Activated B cell treated with CpG ODN at 0.5 μM for 24 hours (primary cell): ENCODE measurements at places on chromosomes 3 and 15.

- no peak for DNase-seq
Observed at GRCh38 chr15:92810418-92811138, 89.5 kb upstream of the CHD2 start.

GRCh38 chr3:113269661-113270060, 58.3 kb downstream of the BOC start:
- DNase-seq, result no peak

- DNase-seq, result no peak
Observed at GRCh38 chr15:76929011-76929760, 2.4 kb upstream of the RCN2 start.

DNA sequence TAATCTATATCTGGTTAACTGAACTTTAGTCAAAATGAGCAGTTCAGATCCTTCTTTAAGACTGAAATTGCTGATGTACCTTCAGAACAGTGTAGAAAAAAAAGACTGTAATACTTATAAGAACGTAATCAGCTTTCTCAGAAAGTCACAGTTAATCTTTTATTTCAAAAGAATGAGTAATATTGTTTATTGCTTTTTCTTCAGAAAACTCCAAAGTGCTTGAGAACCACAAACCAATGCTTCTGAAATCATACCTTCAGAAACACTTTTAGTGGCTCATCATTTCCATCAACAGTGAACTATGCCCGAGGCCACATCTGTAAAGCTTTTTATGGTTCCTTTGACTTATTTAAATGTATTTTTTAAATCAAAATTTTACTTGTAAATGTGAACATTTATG, 33.3 kb upstream of the CLASP2 start:
- DNase-seq, result no peak

- no peak for DNase-seq
Observed at GRCh38 chr3:106204160-106204868, 335.5 kb upstream of the CBLB start.

DNA sequence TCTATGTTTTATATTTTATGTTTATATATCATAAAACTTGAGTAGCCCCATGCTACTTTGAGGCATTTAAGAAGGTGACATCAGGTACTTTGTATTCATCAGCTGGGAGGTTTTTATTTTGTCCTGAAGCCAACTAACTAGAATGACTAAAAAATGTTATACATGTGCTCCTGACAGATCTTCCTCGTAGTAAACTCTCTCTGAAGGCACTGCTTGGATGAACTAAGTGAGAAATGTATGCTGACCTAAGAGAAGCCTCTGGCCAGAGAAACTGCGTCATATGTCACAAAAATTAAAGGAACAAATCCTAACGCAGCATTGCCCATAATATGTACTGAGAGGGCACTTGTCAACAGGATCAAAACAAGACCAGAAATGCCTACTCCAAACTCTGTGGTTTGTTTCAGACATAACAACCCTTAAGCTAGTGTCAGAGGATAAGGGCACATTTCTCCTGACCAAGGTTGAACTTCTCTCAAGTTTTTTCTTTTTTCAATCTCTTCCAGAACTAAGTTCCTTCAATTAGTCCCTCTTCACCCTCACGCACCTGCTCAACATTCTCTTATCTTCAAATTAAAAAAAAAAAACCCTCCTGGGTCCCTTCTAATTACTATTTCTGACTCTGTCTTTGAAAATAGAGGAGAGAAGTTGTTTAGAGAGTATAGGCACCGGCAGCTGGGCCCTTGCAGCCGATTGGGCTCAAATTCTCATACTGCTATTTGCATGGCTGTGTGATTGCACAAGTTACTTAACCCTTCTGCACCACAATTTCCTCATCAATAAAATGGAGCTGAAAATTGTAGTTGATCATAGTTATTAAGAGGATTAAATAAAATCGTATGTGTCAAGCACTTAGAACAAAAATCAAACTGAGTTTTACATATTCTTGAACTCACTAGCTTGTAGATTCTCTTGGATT, 159.0 kb downstream of the FRMD5 start:
- DNase-seq, result no peak

DNA sequence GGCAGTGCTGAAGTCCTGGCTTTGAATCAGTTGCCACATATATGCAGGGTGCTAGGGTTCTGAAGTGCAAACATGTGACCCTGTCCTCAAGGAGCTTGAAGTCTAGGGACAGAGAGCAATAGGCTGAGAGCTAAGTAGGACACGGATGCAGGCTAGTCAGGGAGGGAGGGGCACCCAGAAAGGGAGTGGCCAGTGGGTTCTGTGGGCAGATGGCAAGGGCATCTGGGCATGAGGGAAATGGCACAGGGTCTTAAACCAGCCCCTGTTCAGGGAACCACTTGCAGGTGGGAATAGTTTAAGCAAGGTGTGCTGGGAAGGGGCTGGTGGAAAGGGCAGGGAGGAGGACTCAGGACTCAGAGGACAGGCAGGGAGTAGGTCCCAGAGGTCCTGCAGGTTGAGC, 46.4 kb upstream of the EPHB1 start:
- DNase-seq, result no peak

- no peak for DNase-seq
Observed at GRCh38 chr3:37064747-37065146, 71.4 kb downstream of the MLH1 start.

DNA sequence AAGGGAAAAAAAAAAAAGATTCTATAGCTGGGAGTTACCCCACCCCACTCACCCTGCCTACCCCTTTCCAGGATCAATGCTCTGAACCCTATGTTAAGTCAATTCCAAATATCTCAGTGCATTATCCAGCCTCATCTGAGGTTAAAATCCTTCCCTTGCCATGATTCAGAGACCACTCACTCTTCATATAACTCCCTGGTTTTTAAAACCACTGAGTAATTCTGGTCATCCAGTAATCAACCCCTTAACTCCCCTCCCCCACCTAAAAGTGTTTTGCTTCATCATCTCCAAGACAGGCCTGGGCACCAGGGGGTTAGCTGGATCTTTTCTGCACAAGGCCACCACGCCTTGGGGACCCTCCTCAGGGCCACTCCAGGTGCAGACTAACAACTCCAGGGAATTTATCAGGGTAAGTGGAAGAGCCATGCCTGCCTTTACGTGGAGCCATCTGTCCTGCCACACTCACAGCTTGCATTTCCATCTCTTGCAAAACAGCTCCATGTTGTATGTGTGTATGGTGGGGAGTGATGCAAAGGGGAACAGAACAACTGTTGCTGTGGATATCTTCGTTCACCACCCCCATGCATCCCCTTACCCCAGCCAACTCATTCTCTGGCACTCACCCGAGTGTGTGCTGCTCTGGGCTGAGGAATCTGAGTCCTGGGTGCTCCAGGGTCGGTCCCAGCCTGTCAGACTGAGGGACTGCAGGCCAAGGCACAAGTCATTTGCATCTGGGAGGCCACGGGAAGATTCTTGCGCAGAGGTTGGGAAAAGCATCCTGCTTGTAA, 30.7 kb upstream of the RPS17 start:
- no peak for DNase-seq

DNA sequence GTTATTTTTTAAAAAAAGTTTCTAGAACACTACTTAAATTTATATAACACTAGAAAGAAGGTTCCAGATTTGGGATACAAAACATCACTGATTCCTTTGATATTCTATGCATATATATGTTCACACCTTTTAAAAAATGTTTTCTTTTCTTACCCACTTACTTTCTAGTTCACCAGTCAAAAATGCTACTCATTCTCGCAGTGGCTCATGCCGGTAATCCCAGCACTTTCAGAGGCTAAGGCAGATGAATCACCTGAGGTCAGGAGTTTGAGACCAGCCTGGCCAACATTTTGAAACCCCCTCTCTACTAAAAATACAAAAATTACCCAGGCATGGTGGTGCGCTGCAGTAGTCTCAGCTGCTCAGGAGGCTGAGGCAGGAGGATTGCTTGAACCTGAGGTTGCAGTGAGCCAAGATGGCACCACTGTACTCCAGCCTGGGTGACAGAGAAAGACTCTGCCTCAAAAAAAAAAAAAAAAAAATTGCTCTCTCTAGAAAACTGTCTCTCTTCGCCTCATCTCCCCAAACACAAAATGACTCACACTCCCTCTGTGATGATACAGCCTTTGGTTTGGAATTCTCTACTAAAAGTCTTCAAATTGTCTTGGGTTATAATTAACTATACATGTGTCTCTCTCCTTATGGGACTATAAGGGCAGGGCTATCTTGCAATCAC, 52.6 kb upstream of the TGFBR2 start:
- DNase-seq, result no peak

GRCh38 chr3:158747417-158747816, 15.2 kb upstream of the RARRES1 start:
- DNase-seq, result no peak

DNA sequence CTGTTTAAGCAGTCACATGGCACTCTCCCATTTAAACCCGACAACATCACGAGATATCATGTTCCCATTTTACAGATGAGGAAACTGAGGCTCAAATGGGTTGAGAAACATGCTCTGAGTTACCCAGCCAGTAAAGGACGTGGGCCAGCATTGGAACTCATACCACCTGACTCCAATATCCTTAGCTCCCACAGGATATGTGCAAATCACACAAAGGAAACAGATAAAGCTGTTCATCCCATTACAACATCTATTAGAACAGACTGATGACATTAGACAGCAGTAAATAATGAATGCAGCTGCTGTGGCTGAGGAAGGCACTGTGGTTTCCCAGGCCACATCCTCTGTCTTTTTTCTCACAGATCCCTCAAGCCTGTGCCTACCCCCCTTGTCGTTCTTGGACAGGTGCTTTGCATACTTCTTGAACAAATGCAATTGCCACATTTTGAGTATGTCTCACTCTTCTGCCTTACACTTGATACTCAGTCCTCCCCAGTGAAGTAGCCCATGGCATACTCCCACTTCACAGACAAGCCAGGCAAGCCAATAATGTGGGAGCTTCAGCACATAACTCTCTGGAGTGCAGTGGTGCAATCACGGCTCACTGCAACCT, 17.7 kb downstream of the FRMD4B start:
- no peak for DNase-seq

GRCh38 chr15:66423149-66423548, 36.4 kb downstream of the MAP2K1 start:
- no peak for DNase-seq

DNA sequence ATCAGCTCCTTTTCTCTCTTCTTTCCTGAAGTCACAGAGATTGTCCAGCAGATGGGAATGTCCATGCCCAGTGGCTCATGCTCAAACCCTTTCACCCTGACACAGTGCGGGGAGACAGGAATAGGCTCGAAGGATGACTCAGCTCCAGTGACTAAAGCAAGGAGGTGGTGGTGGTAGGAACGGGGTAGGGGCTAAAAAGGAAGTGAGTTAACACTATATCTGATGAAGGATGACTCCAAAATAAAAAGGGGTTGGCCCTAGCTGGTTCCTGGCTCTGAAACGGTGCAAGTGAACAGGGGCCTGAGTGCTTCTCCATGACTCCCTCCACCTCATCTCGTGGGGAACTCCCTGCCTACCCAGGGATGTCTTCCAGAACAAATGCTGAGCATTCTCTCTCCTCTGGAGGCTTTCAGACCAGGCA, 167.4 kb upstream of the LPP start:
- no peak for DNase-seq

DNA sequence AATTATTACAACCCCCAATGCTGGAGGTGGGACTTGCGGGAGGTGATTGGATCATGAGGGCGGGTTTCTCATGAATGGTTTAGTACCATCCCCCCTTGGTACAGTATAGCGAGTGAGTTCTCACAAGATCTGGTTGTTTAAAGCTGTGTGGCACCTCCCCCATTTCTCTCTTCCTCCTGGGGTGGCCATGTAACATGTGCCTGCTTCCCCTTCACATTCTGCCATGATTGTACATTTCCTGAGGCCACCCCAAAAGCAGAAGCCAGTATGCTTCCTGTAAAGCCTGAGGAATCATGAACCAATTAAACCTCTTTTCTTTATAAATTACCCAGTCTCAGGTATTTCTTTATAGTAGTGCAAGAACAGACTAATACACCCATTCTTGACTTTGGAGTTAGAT, 20.3 kb upstream of the PROK2 start:
- DNase-seq, result no peak

DNA sequence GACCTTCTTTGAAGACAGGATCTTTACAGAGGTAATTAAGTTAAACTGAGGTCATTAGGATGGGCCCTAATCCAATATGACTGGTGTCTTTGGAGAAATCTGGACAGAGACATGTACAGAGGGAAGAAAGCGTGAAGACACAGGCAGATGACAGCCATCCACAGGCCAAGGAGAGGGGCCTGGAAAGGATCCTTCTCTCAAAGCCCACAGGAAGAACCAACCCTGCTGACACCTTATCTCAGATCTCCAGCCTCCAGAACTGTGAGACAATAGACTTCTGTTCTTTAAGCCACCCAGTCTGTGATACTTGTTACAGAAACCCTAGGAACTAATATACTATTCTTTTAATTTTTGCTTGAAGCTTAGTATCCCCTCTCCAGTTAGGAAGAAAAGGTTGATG, 74.2 kb downstream of the WDR76 start:
- no peak for DNase-seq

DNA sequence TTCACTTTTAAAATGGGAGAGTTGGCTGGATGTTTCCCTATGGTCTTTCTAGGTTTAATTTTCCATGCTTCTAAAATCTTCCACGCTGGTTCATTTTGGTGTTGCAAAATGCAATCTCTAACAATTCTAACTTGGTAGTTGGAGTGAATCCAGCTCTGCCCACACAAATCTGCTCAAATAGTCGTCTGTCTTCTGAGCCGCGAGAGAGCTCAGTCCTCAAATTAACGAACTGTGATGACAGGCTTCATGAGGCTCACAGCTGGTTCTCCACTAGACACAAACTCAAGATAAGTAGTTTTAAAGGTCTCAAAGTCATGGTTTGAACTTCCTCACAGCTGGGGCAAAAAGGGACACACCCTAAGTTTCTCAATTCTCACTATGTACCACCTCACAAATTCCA, 178.6 kb upstream of the LYSMD4 start:
- no peak for DNase-seq
